NCI-H510A (cell line): ENCODE measurements at places on chromosomes 7 and 10.

DNA sequence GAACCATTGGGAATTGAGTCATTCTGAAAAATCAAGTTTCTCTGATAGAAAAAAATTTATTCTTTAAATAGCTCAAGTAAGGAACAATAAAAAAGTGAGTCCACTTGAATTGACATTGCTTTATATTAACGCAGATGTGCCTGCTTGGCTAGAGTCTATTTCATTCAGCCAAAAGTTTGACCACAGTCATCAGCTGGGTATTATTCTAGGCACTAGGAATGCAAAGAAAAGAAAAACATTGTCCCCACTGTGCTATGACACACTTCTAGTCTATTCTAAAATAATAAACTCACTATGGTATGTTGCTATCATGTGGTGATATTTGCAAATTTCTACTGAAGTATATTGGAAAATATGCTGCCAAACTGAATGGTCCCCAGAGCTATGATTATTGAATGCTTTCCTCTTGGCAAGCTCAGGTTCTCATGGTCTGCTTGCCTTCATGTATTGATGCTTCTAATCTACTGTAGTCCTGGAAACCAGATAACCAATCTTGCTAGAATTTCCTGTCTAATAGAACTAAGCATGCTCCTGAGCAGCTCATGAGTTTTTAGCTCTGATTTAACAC is 8.3 kb downstream of the SFRP4 start:
- no peak for DNase-seq

DNA sequence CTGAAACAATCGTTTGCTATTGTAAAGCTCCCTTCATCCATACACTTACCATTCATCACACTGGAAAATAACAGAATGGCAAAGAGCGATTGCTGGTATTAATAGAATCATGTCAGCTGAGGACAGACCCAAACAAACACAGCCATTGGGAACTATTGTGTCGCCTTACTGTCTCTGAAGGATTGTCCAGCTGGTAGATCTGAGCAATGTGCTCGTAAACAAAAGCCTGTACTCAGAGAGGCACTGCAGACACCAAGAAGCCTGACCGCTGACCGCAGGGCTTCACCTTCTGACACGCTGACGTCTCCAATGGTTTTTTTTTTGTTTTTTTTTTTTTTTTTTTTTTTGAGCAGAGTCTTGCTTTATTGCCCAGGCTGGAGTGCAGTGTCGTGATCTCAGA is 151.0 kb upstream of the FRMD4A start:
- DNase-seq: no peak

- DNase-seq: no peak
Observed at GRCh38 chr7:99669782-99670181, 10.0 kb downstream of the CYP3A5 start.

DNA sequence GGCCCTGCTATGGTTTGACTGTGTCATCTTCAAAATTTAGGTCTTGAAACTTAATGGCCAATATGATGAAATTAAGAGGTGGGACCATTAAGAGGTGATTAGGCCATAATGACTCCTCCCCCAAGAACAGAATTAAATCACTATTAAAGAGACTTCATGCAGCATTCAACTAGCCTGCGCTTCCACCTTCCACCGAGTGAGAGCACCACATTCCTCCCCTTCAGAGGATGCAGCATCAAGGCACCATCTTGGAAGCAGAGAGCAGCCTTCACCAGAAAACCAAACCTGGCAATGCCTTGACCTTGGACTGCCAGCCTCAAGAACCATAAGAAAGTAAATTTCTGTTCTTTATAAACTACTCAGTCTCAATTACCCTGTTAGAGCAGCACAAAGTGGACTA is 371.1 kb upstream of the NFE2L3 start:
- no peak for DNase-seq

DNA sequence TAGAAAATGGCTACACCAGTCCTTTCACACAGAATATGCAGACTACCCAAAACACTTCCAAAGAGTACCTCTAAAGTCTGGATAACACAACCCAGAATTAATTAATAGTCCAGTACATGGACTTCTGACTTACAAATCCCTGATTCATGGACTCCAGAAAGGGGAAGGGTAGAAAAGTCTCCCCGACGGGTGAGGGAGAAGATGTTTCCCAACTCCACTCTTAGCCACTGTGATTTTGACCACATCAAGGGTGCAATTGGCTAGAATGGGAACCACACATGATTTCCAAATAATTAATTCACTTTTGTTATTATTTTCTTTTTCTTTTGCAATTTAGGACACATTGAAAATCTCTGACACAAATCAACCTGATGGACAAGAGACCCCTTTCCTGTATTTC is 1.4 kb downstream of the TMEM130 start:
- no peak for DNase-seq

- no peak for DNase-seq
Observed at GRCh38 chr10:77291596-77292505, 345.8 kb downstream of the KCNMA1 start.

GRCh38 chr7:4882169-4883032 is 1.1 kb downstream of the RADIL start:
- DNase-seq: no peak

DNA sequence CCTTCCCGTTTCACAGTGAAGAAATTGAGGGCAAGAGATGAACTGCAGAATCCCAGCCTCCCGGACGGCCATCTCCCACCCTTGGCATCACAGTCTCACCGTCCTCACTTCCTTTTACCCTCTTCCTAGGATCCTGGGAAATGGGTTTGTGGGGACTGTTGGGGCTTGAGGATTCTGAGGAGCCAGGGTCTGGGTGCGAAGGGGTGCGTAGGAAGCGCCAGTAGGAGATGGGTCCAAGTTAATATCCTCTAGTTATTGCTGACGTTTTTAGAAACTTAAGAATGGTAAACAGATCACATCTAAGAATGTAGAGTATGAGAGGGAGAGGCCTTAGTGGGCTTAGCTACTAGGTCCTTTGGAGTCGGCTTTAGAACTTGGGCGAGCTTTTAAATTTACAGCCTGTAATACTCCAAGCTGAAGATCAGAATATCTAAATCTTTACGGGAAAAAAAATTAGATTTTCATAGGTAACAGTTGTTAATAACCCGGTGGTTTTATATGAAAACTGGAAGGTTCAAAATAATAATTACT is 696 bp downstream of the MALSU1 start:
- no peak for DNase-seq

DNA sequence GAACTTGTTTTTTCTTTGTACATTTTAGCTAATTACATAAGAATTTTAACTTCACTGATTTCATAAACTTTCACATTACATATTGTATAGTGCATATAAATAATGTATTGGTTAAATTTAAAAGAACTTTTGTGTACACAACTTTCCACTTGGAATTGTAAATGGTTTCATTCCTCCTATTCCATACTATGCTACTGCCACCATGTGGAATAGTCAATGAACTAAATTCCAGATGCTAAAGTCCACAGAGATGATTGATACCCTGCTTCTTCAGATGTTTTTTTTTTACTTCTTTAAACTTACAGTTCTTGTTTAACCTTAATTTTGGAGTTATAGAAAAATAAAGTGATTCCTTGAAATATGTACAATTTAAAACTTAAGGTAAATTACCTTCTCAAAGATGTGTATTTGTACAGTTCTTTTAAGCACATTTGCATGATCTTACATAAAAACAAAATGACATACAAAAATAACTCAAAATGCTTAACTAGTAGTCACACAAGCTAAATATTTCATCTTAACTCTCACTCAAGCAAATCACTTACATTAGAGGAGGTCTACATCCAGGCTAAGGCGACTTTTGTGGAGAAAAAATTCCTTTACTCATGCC is 247.6 kb upstream of the HGF start:
- DNase-seq: no peak

- DNase-seq: no peak
Observed at GRCh38 chr7:147400221-147400689, 1190.3 kb upstream of the C7orf33 start.

DNA sequence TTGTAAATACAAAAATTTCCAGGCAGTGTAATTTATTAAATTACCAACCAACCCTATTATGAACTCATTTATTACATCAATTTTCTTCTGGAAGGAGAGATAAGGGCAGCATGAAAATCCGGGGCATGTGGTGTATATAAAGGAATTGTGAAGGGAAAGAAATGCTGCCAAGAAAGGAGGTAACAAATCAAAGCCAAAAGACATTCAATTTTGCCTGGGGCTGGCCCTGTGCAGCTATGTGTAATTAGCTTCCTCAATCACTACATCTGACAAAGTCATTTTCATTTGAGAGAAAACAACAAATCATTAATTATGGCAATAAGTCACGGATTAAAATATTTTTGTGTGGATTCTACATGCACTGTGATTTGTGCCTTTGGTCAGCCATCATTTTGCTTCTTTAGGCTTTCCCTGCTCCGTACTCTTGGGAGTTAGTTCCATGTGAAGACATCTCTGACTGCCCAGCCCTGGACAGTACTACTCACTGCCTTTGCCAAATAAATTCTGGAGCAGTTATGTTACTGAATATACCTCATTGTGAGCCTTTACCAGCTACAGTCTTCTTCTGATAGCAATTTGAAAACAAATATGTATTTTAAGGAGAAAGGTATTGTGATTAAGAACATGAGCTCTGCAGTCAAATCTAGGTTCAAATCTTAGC is 191.7 kb downstream of the RELN start:
- no peak for DNase-seq

DNA sequence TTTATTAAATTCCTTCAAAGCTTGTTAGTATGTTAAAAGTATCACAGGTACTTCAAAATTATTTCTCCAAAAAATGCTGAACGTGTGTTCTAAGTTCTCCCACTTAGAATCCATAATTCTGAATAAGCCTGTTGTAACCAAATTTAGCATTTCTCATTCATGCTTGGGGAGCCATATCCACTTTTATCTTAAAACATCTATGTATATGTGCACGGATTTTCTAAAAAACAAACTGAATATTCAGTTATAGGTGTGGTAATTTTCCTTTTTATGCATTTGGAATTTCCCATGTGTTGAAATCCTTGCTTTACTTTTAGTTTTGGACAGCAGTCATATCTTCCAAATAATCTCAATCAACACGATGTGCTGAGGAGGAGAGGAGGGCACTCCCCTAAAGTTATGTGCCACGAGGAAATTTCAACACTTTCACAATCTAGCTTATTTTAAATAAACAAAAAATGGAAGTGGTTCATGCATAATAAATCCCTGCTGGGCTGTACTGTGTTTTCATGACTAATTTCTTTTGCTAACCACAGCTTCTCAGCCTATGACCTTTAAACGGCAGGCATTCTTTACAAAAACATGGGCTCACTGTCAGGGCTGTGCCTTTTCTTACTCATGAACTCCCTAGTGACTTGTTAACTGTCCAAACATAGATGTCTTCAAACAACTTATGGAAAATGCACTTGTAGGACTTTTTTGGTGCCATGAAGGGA is 380.3 kb upstream of the SEMA3C start:
- DNase-seq: no peak

DNA sequence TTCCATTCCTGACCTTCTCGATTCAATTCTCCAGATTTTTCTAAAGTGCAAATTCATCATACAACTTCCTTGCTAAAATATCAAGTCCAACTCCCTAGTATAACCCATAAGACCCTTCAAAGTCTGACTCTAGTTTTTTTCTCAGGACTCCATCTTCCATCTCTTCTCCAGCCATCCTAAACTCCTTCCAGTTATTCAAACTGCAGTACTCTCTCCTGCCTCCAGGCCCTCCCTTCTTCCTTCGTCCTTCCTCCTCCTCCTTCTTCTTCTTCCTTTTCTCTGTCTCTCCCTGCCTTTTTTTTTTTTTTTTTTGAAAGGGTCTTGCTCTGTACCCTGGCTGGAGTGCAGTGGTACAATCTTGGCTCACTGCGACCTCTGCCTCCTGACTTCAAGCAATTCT is 111.9 kb downstream of the RELN start:
- DNase-seq: no peak

- DNase-seq: no peak
Observed at GRCh38 chr10:80458638-80459037, 4.5 kb downstream of the TSPAN14 start.

DNA sequence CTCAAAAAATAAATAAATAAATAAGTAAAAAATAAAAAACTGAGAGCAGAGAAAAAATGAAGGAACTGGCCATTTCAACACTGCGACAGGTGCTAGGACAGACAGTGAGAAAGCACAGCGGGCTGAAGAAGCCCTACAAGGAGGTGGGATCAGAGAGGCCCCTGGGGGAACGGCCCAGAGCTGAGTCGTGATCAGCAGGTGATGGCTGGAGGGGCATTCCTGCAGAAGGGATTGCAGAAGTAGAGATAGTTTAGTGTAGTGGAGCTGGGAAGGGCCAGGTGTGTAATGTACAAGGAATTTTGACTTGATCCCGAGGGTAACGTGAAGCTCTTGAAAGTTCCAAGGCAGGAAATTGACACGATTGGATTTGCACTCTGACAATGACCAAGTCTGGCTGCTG is 112.1 kb downstream of the CUL2 start:
- no peak for DNase-seq

- DNase-seq: no peak
Observed at GRCh38 chr7:33487998-33488682, 358.8 kb downstream of the BBS9 start.

DNA sequence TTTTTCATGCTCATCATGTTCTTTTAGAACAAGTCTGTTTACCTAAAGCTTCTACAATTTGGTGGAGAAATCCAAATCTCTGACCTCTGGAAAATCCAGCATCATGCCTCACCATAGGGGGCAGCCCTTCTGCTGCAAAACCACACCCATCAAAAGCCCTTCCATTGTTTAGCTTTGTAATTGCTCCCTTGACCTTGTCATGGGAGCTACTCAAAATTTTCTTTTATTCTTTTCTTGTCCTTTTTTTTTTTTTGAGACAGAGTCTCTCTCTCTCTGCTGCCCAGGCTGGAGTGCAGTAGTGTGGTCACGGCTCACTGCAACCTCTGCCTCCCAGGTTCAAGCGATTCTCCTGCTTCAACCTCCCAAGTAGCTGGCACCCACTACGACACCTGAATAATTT is 234.4 kb downstream of the NEBL start:
- no peak for DNase-seq

DNA sequence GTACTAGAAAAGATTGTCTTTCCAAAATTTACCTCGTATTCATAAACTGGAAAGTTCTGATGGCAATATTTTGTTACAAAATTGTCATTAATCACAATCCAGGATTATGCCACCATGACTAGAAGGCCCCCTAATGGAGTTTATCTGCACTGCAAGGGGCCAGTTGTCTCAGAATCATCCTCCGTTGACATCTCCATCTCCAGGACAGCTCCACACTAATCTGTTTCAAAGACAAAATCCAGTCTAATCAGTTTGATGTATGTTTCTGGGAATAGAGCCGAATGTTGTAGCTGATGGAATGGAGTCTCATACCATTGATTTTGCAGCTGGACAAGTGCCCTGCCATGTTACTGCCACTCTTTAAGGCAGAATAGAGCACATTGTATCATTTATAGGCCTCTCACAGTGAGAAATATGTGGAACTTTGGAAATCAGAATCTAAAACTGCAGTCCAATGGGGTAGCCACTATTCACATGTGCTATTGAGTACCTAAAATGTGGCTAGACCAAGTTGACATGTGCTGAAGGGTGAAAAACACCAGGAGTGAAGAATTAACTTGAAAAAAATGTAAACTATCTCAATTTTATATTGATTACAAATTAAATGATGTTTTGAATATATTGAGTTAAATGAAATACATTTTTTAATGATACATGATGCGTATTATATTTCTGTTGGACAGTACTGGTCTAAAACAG is 38.3 kb upstream of the TOMM7 start:
- DNase-seq: no peak
